Epithelial cell of proximal tubule (primary cell): ENCODE measurements at places on chromosomes 11 and 22. TPM values are rescaled to one million over a fixed set of nuclear protein-coding genes. Genes with fewer than 3 reads are reported as not detected.

DNA sequence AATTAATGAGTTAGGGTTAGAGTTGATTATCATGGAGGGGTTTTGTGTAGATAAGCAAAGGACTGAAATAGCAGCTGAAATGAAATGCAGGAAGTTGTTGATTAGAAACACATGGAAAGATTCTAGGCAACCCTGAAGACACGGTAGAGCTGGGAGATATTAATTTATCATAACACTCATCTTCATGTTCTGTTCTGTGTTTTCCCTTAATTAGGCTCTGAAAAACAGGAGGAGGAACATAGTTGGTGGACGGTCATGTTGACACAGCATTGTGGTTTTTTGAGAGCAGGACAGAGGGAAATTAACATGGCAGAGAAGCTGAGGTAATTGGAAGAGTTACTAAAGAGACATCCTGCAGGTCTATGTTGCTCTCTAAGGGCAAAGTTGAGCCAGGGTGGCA, 138.8 kb upstream of the UBASH3B start:
- DNase-seq: no peak

The RIMBP3B gene
- 0.29 TPM in 1 of 2 replicates, not detected in the other for total RNA-seq

DNA sequence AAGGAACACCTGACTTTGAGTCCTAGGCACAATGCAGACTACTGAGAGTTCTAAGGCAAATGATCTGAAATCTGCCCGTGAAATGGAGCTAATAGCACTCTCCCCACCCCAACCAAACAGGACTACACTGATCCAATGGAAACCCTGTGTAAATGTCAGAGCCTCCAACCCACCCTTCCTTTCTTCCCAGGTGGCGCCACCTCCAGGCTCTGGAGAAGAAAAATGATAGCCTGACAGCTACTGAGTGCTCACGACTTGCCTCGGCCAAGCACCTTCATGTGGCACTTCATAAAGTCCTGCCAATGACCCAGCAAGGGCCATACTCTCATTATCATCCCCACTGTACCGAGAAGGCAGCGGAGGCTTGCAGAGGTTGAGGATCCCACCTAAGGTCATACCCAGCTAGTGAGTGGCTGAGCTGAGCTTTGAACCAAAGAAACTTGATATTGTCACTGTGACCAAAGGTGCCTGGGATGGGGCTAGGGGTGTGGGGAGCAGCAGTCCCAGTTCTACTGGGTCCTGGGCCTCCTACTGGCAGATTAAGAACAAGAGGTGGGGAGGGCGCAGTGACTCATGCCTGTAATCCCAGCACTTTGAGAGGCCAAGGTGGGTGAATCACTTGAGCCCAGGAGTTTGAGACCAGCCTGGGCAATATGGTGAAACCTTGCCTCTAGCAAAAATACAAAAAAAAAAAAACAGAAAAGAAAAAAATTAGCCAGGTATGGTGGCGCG, 20.5 kb downstream of the TST start:
- no peak for DNase-seq

The HEPN1 gene
- not detected in 2 replicates for total RNA-seq

DNA sequence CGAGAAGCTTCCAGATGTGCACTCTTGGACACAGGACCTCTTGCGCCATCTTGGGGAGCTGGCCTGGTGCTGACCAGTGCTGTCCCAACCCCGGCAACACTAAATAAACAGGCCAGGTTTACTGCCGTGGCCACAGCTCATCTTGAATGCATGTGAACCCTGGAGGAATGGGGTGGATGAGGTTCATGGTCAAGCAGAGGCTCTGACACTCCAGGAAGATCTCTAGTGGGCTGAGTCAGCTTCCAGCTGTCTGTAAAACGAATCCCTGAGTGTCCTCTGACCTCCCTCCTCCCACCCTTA, 51.8 kb downstream of the ALX4 start:
- no peak for DNase-seq

- no peak for DNase-seq
Measured at GRCh38 chr11:19241260-19242178, 774 bp upstream of the E2F8 start.

The OR5A1 gene
- not detected in 2 replicates for total RNA-seq

The GAB4 gene
- not detected in 2 replicates for total RNA-seq

DNA sequence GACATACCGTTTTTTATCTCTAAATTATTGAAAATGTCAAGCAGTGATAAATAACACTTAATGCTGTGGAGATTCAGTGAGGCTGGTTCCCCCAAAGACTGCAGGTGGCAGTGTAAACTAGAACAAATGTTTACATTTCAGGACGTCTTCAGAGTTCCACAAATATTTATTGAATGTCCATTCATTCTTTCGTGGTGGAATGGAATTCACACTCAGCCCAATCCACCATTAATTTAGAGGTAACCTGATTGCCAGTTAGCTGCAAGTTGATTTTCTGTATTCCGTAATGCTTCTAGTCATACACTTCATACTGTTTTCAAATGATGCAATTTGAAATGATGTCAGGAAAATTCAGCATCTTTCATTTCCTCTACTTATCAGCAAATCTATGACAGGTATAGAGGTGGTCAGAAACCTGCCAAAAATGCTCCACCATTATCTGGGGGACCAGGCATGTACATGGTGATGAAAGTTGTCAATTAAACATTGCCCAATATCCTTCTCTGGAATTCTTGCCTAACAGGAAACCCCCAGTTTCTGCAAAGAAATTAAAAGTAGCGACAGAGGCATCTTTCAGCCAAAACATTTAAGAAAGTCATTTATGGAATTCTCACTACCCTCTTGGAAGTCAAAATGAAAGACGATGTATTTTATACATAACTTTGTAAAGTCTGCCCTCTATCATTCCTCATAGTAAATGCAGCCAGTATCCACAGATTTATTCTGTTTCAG, 94.3 kb upstream of the BMAL1 start:
- DNase-seq: no peak

The YPEL1 gene
- 1.5 and 7.3 TPM in 2 replicates for total RNA-seq

- no peak for DNase-seq
Measured at GRCh38 chr11:103112364-103112763, 3.1 kb downstream of the DYNC2H1 start.

The UBQLN3 gene
- total RNA-seq: not detected in 2 replicates

The DEFB108B gene
- total RNA-seq: not detected in 2 replicates

- no peak for DNase-seq
Measured at GRCh38 chr22:37681001-37681424, 5.1 kb upstream of the NOL12 start.

The LDHAL6A gene
- total RNA-seq: not detected in 2 replicates
